Fibroblast of lung (primary cell): ENCODE measurements at places on chromosomes 16 and 17. TPM values are rescaled to one million over a fixed set of nuclear protein-coding genes. Genes with fewer than 3 reads are reported as not detected.
A peak's percentile ranks its signal among the peaks of the same experiment; 100 is the strongest.

- peak; percentile 91 for DNase-seq
Measured at GRCh38 chr17:60601447-60602384, 1.7 kb downstream of the PPM1D start.

Gene TEX19
- 0.05 TPM in 1 of 2 replicates, not detected in the other for polyA plus RNA-seq

DNA sequence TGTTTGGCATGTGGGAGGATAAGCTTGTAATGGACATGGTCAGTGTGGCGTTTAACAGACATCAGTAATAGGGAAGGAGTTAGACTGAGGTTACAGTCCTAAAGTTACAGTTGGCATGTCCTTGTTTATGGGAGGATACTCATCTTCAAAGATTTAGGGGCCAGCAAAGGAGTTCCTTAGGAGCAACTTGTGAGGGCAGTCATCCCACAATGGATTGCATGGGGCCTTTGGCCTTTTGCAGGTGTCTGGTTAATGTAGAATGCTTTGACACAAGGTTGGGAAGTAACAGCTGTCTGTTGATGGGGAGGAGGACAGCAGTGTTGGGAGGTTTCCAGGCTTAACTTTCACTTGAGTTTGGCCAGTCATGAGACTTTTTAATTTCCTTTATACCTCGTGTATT is 2.2 kb downstream of the NUBP1 start:
- no peak for DNase-seq

Gene SULT1A2
- not detected in 2 replicates for polyA plus RNA-seq

Gene FOXJ1
- polyA plus RNA-seq: not detected in 2 replicates

Gene FBXO39
- polyA plus RNA-seq: 0.10 and 0.25 TPM in 2 replicates

GRCh38 chr16:81799138-81799504 is 20.0 kb downstream of the PLCG2 start:
- DNase-seq: no peak

DNA sequence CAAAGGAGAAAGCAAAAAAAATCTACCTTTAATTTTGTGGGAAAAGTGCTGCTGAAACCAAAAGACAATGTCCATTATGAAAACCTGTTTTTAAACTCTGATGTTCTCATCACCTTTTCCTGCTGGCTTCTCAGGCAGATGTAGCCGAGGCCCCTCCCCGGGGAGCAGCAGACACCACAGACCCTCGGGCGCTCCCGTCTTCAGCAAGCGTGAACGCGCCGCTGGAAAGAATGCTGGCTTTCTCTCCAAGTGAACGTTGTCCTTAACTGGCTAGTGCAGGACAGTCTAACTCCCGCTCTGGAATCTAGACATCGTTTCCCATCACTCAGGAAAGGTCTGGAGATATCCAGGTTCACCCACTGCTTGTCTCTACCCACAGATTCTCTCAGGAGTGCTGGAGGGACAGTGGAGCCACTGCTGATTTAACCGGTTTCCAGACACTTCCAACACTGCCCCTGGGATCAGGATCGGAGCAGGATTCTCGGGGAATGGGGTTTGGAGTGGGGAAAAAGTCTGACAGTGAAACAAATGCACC is 211.2 kb downstream of the RBFOX3 start:
- DNase-seq: no peak

Gene BFAR
- polyA plus RNA-seq: 65.6 and 85.6 TPM in 2 replicates

Gene ZSCAN10
- 0.02 TPM in 1 of 2 replicates, not detected in the other for polyA plus RNA-seq

Gene CCL3
- not detected in 2 replicates for polyA plus RNA-seq

- DNase-seq: peak; percentile 76
Measured at GRCh38 chr16:81487301-81487720, 42.7 kb downstream of the CMIP start.

- DNase-seq: peak; percentile 42
Measured at GRCh38 chr17:73013816-73014663, 78.4 kb downstream of the SLC39A11 start.

Gene CDH13
- 40.1 and 96.7 TPM in 2 replicates for polyA plus RNA-seq

Gene SLC5A11
- polyA plus RNA-seq: not detected in 2 replicates

DNA sequence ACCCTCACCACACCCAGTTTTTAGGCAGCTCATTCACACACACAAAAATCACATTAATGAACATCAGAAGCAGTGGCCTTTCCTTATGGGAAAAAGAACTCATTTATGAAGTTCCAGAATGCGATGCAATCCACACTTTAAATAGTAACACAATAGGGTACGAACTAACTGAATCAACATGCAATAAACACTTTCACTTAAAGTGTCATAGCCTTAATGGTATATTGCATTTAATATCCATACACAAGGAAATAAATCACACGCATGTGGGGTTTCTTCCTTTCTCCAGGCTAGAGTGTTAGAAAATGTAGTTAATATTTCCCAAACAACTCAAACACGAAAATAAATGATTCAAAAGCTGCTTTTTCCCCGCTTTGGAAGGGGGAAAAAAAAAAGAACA is 19.7 kb downstream of the ADCY9 start:
- DNase-seq: no peak

- DNase-seq: no peak
Measured at GRCh38 chr16:75485230-75486013, 9.8 kb downstream of the CHST6 start.

DNA sequence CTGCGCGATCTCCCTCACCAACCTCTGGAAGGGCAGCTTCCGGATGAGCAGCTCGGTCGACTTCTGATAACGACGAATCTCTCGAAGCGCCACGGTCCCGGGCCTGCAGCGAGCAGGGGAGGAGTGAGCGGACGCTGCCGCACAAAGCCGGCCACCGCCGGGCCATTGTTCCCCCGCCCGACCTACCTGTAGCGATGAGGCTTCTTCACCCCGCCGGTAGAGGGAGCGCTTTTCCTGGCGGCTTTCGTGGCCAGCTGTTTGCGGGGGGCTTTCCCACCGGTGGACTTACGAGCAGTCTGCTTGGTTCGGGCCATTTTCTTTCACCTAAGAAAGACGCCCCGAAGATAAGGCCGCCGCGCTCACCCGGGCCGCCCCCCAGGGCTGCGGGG is 5.8 kb upstream of the UNK start:
- DNase-seq: no peak

DNA sequence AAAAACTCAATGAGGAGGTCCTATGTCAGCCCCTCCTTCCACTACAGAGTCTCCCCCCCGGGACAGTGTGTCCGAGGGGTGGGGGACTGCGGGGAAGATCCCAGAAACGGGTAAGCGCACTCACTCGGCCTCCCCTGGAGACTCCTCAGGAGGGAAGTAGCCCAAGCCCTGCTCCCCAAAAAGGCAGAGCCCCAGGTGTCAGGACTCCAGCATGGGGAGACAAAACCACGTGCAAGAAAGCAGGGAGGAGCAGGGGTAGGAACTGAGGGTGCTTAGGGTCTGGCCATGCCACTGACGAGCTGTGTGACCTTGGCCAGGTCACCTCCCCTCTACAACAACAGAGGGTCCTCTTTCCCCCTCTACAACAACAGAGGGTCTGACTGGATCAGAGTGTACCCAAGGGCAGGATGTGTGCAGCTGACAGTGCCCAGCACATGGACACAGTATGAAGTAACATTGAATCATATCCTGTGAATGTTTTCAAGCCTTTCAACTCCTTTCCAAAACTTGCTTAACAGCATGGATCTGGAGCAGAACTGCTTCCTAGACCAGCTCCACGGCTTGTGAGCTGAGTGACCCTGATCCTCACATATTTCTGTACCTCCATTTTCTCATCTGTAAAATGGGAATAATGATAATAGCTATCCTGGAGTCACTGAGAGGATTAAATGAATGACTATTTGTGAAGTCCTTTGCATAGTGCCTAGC is 2.1 kb upstream of the NAGS start:
- peak; percentile 54 for DNase-seq

DNA sequence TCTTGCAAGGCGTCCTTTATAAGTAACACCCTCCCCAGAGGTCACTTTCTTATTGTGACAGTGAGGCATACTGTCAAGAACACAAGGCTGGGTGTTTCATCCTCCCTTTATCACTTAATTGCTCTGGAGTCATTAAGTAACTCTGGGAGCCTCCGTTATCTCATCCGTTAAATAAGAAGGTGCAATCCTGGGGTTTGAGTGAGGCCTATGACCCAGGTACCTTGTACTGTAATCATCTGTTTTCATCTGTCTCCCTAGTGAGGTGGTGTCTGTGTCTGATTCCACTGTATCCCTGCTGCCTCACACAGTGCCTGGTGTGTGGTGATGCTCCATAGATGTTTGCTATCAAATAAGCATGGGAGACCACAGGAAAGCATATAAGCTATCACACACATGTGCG is 17.7 kb downstream of the TNS4 start:
- DNase-seq: no peak

- DNase-seq: no peak
Measured at GRCh38 chr16:30963925-30964511, 6.5 kb downstream of the SETD1A start.

GRCh38 chr17:8163978-8164814 is 1.4 kb upstream of the VAMP2 start:
- DNase-seq: peak; percentile 37

Gene PRSS53
- polyA plus RNA-seq: 0.61 and 0.78 TPM in 2 replicates

GRCh38 chr16:85440744-85441143 is 172.4 kb upstream of the GSE1 start:
- no peak for DNase-seq

DNA sequence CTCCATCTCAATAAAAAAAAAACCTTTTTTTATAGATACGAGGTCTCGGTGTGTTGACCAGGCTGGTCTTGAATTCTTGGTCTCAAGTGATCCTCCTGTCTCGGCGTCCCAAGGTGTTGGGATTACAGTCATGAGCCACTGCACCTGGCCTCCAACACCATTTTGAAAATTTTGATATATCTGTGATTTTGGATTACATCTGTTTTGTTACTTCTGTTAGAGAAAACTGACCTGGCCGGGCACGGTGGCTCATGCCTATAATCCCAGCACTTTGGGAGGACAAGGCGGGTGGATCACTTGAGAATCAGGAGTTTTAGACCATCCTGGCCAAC is 18.6 kb downstream of the RMI2 start:
- DNase-seq: no peak

GRCh38 chr17:67487506-67487905 is 110.4 kb downstream of the PITPNC1 start:
- DNase-seq: peak; percentile 77

- peak; percentile 42 for DNase-seq
Measured at GRCh38 chr16:14510939-14511799, 118.9 kb downstream of the PARN start.

DNA sequence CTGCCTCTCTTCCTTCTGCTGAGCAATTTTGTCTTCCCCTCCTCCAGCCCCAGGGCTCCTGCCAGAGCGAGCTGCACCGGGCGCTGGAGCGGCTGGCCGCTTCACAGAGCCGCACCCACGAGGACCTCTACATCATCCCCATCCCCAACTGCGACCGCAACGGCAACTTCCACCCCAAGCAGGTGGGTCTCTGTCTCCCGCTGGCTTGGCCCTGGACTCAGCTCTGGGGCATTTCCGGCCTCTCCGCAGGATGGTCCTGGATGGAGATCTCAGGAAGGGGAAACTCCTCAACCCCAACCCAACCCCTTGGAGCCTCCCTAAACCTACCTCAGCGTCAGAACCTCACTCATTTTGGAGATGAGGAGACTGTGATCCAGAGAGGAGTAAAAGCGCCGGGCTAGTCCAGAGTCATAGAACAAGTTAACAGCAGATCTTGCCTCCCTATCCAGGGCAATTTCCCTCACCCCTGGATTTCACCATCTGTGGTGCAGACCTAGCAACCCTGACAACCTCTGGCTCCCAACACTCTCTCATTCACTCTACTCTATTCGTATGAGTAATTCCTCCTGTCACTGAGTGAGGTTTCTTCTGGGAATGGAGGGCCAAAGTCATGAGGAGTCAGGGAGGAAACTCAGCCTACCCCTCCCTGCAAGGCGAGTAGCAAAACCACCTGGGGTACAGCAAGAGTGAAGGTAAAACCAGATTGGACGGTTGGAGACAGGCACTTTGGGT is 10.8 kb downstream of the IGFBP4 start:
- DNase-seq: peak; percentile 66

- no peak for DNase-seq
Measured at GRCh38 chr17:56602292-56603130, 9.0 kb downstream of the NOG start.

DNA sequence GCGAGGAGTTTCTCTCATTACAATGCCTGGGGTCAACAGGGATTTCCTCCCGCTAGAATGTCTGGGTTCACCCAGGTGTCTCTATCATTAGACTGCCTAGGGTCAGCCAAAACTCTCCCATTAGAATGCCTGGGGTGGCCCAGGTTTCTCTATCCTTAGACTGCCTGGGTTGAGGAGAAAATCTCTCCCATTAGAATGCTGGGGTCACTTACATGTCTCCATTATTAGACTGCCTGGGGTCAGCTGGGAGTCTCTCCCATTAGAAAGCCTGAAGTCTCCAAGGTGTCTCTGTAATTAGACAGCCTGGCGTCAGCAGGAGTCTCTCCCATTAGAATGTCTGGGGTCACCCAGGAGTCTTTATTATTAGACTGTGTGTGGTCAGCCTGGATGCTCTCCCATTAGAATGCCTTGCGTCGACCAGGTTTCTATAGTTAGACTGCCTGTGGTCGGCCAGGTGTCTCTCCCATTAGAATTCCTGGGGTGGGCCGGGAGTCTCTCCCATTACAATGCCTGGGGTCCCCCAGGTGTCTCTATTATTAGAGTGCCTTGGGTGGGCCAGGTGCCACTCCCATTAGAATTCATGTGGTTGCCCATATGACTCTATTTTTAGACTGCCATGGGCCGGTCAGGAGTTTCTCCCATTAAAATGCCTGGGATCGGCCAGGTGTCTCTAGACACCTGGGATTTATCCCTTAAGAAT is 2272.1 kb downstream of the TP53TG3F start:
- DNase-seq: no peak

DNA sequence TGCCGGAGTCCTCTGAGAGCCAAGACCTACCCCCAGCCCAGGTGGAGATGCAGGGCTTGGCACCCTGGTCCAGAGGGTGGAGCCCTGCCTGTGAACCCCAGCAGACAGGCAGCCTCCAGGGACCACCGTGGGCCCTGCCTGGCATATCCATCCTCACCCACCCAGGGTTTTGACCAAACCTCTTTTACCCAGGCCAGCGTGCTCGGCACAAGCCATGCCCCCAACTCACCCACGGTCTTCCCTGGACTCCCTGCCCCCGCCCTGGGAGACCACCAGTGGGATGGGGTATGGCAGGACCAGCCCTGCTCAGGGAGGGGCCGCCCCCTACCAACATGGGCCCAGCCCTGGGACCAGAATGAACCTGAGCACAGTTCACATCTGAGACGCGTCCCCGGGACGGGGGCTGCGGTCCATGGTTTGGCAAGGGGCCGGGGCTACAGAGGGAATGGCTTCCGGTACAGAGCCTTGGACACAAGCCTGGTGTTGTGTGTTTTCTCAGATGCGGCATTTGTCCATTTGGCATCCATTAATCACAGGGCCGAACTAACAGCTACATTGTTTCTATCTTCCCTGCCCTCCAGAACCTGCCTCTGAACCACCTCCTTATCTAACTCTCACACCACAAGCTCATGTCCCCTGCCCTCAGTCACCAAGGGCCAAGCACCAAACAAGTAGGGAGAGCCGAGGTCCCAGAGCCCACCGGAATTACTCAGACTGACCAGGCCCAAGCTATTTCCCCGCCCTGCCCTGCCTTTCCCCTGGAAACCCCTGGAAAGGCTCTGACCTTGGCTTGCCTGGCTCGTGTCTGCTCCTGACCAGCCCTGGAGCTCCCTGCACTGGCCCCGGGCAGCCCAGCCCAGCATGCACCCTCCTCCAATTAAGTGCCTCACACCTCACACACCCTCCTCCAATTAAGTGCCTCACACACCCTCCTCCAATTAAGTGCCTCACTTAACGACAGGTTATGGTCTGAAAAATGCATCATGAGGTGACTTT is 14.1 kb downstream of the HS3ST6 start:
- peak; percentile 21 for DNase-seq

GRCh38 chr17:32323811-32324491 is 18.0 kb downstream of the C17orf75 start:
- DNase-seq: peak; percentile 20

- no peak for DNase-seq
Measured at GRCh38 chr17:57269598-57270255, 13.4 kb downstream of the MSI2 start.

GRCh38 chr17:40577611-40578065 is 12.4 kb upstream of the CCR7 start:
- DNase-seq: no peak

- no peak for DNase-seq
Measured at GRCh38 chr16:22977294-22977697, 163.3 kb downstream of the HS3ST2 start.
